Mesendoderm (in vitro differentiated cells): ENCODE measurements at places on chromosomes 4 and X.

- H3K27me3 ChIP-seq = no peaks in the 10 kb centered on the region
- H3K4me1 ChIP-seq = no peaks in the 10 kb centered on the region
- no peak overlapping the region for H3K27ac ChIP-seq
- no peak for DNase-seq
Observed at GRCh38 chr4:25528391-25528790, 127.3 kb upstream of the SLC34A2 start.

DNA sequence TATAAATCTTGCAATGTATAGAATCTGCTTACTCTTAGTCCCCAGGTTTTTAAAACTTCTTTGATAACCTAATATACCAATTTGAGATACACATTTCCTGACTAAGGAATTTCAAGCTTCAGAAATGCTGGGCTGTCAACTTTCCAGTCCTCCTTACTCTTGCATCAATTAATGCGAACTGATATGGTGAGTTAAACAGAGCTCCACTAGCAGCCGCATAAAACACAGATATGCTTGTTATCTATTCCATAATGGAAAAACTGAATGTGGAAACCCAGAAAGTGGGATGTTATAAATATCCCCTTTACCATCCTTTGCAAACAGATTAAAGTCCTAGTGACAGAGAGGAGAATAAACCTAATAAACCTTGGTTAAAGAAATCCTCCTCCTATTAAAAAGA lies 1913.7 kb downstream of the STIM2 start:
- no peaks in the 10 kb centered on the region for H3K36me3 ChIP-seq
- DNase-seq = no peak
- no peaks in the 10 kb centered on the region for H3K27me3 ChIP-seq

DNA sequence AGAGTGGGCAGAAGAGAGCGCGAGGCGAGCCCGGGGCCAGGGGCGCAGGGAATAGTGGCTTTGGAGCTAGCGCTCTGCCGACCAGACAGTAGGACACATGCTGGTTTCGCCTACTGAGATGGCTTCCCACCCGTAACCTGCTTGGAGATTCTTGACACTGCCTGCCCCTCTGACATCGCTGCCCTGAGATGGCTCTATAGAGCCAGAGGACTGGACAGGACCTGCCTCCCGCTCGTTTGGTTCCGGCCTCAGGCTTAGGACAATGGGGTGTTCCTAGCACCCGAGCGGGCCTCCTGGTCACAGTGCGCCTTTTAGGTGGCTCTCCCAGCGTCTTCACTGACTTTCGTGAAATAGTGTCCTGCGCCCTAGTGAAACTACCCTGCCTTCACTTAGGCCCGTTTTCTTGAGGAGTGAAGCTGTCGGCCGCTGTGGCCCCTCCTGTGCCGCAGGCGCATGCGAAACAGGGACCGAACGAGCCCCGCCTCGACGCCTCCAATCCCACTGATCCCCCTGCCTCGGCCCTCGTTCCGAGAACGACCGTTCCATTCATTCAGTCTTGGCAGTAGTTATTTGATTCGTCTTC lies 608 bp downstream of the TAF1 start:
- H3K4me1 ChIP-seq = no peaks in the 10 kb centered on the region
- peak overlapping the region; percentile 85 for H3K4me3 ChIP-seq
- no peaks in the 10 kb centered on the region for H3K36me3 ChIP-seq
- DNase-seq = peak; percentile 10
- H3K27me3 ChIP-seq = no peaks in the 10 kb centered on the region
- H3K27ac ChIP-seq = peak overlapping the region; percentile 80

- no peak for DNase-seq
- no peak overlapping the region for H3K27ac ChIP-seq
- no peaks in the 10 kb centered on the region for H3K27me3 ChIP-seq
- H3K36me3 ChIP-seq = no peaks in the 10 kb centered on the region
- H3K4me3 ChIP-seq = no peak overlapping the region
Observed at GRCh38 chr4:19134685-19135084, 1113.1 kb upstream of the LCORL start.

GRCh38 chr4:184762100-184762499 lies 28.2 kb upstream of the CENPU start:
- no peaks in the 10 kb centered on the region for H3K36me3 ChIP-seq
- no peak overlapping the region for H3K27ac ChIP-seq
- no peaks in the 10 kb centered on the region for H3K4me1 ChIP-seq
- no peak for DNase-seq
- no peaks in the 10 kb centered on the region for H3K27me3 ChIP-seq

DNA sequence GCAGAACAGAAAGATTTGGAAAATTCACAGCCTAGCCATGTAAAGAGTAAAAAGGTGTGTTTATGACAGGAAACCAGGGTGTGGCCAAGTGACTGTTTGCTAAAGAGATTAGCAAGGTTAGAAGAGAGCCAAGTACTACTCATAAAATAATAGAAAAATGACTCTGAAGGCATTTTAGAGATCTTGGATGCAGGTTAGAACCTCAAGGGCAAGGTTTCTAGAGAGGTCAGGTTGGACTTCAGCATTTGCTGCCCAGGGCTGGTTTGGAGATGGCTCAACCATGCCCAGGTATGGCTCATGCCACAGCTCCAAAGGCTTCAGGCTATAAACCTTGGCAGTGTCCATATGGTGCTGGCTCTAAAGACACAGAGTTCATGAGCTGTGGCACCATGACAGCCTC lies 40.6 kb upstream of the ADGRA3 start:
- H3K36me3 ChIP-seq = no peaks in the 10 kb centered on the region
- no peak overlapping the region for H3K4me3 ChIP-seq
- no peak for DNase-seq
- H3K27me3 ChIP-seq = no peaks in the 10 kb centered on the region

- H3K27ac ChIP-seq = no peak overlapping the region
- H3K4me3 ChIP-seq = no peak overlapping the region
- no peaks in the 10 kb centered on the region for H3K4me1 ChIP-seq
Observed at GRCh38 chr4:103144926-103145325, 45.3 kb upstream of the BDH2 start.

DNA sequence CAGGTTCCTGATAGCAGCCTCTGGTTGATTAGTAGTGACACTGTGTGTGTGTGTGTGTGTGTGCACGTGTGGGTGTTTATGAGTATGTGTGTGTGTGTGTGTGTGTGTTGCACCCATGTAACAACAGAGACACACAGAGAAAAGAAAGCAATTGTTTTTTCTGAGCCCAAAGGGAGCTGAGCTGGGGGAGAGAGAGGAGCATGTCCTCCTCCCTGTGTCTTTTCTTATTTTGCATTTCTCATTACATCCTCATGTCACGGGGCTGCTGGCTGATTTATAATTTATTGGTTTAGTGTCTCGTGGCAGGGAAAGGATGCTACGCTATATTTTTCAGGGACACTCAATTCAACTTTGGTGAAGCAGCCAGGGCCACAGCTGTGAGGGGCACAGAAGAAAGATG lies 511.4 kb downstream of the BCOR start:
- H3K27ac ChIP-seq = no peak overlapping the region
- no peaks in the 10 kb centered on the region for H3K4me1 ChIP-seq
- no peaks in the 10 kb centered on the region for H3K27me3 ChIP-seq
- no peaks in the 10 kb centered on the region for H3K36me3 ChIP-seq

GRCh38 chr4:155982736-155983385 lies 29.2 kb upstream of the CTSO start:
- DNase-seq = no peak
- H3K27me3 ChIP-seq = no peaks in the 10 kb centered on the region
- H3K36me3 ChIP-seq = no peaks in the 10 kb centered on the region
- H3K4me1 ChIP-seq = no peaks in the 10 kb centered on the region
